ENCODE measurements at places on chromosomes 2 and 18.

- DNase-seq: no peak
Observed at GRCh38 chr18:43775591-43775990, 498.3 kb upstream of the SYT4 start.

DNA sequence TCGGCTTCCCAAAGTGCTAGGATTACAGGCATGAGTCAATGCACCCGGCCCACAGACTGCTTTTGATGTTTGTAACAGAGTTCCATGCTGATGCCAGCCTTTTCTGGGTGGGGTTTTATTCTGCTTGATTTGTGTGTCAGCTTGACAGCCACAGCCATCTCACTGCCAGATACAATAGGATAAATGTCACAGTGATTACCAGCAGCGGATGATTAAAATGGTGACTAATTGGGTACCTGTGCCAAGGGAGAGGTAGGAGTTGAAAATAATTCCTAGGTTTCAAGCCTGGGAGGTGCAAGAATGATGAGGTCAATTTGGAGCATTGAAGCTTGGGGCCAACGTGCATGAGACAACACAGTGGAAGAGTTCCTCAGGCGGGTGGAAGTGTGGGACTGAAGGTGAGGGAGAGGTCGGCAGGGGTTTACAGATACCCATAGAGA lies 39.4 kb downstream of the SH2D6 start:
- DNase-seq: peak; percentile 41

- no peak for DNase-seq
Observed at GRCh38 chr2:192960945-192961344, 766.2 kb upstream of the TMEFF2 start.

GRCh38 chr18:79182047-79182713 lies 113.0 kb downstream of the ATP9B start:
- DNase-seq: no peak

GRCh38 chr2:73237168-73237567 lies 3.1 kb downstream of the CCT7 start:
- DNase-seq: no peak

DNA sequence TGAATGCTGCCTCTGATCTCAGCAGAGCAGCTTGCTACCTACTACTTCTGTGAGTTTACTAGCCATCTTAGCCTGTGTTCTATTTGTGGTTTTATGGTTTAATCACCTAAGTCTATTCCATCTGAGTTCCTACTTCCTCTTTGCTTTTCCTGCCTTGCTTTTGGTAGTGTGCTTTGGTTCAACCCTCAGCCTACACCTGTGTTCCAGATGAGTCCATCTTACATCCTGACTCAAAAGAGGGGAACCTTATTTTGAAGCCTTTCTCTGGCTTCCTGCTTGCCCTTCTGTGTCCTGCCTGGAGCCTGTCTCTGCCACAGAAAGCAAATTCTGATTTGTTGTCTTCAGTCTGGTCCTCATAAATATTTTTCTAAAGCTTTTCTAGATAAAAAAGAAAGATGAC lies 530.3 kb upstream of the MEX3C start:
- DNase-seq: no peak

- DNase-seq: no peak
Observed at GRCh38 chr2:190843890-190844699, 36.5 kb upstream of the GLS start.

DNA sequence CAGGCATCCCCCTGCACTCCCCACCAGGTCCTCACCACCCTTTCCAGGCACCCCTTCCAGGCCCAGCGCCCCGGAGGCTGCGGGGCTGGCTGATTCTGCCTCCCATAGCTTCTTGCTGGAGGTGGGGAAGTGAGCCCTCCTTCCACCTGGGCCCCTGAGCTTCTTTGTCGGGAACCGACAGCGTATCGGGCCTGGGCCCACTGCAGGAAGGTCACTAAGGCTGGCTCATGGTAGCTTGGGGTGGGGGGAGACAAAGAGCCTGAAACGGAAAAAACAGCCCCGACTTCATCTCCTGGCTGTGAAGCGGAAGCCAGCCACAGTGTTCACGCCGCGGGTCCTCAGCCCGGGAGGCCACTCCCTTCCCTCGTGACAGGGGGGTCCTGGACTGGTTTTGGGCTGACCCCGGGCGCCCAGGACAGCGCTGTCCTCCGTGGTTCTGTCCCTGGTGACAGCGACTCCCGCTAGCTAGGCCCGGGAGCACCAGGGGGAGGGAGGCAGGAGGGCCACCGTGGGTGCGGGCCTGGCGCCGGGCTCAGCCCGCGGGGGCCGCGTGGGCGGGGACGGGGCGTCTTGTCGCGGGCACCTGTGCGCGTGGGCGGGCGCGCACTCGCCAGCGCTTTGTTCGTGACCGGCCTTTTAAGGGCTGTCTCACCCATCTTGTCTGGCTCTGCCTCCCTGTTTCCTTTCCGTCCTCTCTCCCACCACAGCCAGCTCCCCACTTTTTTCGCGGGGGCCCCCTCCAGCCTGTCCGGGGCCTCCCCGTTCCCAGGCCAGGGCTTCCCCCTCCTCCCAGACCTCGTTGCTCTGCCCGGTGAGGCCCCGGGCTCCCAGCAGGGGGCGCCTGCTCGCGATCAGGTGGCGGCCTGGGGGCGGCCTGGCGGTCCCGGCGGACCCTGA lies 64.9 kb downstream of the DNMT3A start:
- DNase-seq: peak; percentile 88

DNA sequence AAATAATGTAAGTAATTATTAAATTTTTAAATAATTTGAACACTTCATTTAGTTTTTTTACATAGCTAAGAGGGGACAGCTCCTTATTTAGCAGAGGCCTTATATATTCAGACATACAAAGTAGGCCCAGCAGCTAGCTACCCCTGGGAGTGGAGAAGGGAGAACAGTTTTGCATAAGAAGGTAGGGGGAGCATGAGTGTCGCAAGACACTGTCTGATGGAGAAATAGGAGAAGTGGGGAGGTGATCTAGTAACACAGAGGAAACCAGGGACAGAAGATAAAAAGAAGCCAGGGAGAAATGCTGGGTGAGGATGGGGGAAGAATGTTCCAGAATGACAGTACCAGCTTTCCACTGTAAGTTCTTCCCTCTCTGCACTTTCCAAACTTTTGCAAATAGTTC lies 16.0 kb upstream of the RGPD4 start:
- DNase-seq: no peak

DNA sequence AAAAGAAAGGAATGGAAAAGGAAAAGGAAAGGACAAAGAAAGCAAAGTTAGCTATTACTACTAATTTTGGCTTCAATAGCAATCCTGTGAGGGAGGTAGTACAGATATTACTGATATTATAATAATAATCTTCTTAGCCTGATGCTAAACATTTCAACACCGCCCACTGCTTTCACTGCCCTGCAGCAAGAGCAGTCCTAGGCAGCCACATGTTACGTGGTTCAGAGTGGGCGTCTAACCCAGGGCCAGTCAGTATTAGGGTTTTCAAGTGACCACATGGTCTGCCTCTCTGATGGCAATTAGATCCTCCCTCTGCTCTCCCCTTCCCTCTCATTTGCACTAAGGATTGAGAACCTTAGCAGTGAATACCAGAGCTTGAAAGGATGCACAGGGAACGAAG lies 83.7 kb upstream of the ZNF397 start:
- no peak for DNase-seq

DNA sequence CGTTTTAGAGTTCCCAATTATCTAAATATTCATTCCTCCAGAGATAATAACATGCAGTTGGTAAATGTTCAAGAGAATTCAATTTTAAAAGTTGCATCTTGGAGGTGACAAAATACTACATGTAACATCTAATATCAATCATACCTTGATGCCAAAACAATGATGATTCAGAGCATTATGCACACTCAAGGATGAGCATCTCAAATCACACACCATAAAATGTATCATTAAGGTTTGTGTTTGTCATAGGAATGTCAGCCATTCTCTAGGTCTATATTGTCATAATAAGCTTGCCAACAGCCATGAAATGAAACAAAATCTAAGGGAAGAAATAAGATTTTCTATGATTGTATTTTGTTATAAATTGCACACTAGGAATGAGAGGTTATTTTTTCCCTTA lies 1667.0 kb downstream of the DPP10 start:
- no peak for DNase-seq

DNA sequence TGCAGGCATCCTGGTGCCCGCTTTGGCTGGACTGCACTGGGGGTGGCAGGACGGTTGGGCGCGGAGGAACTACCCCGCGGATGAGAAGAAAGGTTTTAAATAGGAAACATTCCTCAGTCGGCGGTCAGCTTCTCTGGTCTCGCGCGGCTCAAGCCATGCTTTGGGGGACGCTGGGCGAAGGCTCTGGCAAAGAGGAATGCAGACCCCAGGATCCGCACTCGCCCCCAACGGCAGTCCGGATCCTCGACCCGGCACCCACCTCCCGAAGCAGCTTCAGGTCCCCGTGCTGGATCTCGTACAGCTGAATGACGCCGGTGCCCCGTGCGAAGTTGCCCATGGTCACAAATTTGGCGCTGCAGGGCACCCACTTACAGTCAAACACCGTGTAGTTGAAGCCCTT lies 686 bp upstream of the PNO1 start:
- DNase-seq: no peak

DNA sequence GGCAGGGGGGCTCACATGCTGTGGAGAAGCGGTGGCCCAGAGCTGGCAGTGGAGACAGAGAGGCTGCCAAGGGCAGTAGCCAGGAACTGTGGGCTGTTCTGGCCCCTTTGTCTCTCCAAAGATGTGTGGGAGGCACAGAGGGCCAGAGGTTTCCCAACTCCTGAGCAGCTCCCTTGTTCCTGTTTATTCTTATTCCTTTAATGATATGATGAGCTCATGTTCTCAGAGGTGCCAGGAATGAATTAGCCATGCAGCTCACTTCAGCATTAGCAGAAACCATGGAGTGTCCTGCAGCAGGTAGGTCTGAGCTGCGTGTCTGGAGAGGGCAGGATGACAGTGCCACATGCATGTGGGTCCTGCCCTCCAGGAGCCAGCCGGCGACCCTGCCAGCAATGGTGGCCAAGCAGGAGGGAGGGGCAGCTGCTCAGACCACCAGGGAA lies 77.9 kb upstream of the FZD7 start:
- DNase-seq: no peak

GRCh38 chr2:191299866-191300265 lies 54.7 kb downstream of the MYO1B start:
- no peak for DNase-seq
